ENCODE measurements at places on chromosomes 5 and 9.

- peak; percentile 4 for DNase-seq
These were observed 552.4 kb upstream of the MEF2C start for GRCh38 chr5:89435347-89435746.

DNA sequence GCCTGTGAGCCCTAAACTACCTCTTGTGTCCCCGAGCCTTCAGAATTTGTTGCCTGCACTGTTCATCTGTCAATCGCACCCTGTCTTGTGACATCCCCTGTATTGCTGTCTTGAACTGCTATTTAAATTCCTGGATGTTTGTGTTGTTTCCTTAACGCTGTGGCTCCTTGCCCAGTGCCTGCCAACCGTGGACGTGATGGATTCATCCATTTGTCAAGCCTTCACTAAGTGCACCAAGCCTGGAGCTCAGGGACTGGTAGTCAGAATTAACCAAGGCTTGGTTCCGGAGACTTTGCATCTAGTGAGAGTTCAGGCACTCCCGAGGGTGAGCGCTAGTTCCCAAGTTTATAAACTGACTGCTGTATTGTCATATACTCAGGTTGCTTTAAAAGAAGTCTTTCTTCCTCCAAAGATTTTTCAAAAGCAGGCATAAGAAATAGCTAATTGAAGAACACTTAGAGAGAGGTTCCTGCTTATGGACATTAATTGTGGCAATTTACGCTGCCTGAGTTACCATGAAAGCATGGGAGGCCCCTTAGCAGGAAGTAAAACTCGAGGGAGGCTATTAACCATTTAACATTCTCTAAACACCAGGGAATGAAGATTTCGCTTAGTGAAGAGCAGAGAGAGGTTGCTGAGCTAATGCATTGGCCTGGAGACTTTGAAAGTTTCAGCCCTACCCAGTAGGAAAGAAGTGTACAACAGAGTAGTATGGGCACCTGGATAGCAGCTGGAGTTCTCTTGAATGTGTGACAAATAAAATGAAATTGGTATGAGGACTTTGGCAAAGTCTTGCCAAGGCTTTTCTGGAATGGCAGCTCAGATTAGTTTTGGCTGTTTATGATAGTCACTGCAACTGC, 29.0 kb downstream of the RGS3 start:
- no peak for DNase-seq

GRCh38 chr5:68333649-68334552, 118.3 kb downstream of the PIK3R1 start:
- no peak for DNase-seq

DNA sequence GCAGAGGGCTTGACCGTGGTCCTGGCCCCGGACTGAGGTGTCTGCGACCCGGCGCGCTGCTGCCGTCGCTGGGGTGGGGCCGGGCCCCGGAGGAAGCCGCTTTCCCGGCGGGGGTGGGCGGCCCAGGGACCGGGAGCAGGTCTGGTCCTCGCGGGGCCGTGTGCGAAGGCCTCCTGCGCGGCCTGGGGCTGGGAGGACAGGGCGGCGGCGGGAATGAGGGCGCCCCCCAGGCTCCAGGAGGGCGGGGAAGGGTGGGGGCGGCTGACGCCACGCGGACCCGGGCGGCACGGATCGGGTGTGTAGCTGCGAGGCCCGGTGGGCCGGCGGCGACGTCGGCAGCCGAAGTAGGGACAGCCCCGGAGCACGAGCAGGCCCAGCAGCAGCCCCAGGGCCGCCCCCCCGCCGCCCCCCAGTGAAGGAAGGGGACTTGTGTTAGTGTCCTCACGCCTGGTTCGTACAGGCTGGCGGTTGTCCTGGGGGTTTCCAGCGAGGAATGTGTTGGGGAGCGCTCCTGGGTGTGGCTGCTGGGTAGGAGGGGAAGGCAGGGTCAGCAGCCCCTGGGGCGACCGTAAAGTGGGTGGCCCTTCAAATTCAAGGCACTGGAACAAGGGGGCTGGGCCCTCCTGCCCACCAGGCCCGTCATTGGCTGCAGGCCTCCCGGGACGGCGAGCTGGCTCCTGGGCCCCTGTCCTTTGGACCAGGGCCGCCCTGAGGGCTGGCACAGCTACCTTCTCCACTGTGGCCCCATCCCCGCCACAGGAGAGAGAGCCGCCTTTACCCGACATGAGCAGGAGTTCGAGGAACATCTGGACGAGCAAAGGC, 597 bp upstream of the TMEM250 start:
- no peak for DNase-seq

- DNase-seq = no peak
These were observed 43.5 kb downstream of the PCSK5 start for GRCh38 chr9:75933982-75934381.

GRCh38 chr5:10307206-10308148, at the start of gene CMBL:
TSS of gene CMBL (minus strand) at chr5:10307902. CDS start at chr5:10290762, 17,140 bp downstream.
- DNase-seq = peak; percentile 75

- DNase-seq = no peak
These were observed 94.7 kb downstream of the ELAVL2 start for GRCh38 chr9:23731353-23731752.

GRCh38 chr5:100904259-100904861, 1.3 kb upstream of the ST8SIA4 start:
- DNase-seq = no peak

GRCh38 chr9:111136180-111136579, 97.9 kb upstream of the LPAR1 start:
- no peak for DNase-seq

DNA sequence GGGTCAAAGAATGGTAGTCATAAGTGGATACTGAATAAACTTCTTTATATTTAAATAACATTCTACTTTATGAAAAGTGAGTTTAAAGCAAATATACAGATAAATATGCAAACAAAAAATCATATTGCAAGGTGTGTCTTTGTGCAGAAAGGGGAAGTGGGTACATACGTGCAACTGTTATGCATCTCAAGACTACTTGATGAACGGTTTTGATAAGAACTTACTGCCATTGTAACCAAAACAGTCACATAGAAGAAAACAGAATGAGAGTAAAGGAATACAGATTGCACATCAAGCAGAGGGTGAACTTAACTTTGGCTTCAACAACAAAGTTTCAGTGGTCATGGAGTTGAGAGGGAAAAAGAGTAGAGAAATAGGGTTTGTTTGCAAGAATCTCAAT, 9.9 kb downstream of the CAMK4 start:
- DNase-seq = no peak

GRCh38 chr9:65426231-65426630, 141.2 kb upstream of the FOXD4L5 start:
- DNase-seq = no peak

DNA sequence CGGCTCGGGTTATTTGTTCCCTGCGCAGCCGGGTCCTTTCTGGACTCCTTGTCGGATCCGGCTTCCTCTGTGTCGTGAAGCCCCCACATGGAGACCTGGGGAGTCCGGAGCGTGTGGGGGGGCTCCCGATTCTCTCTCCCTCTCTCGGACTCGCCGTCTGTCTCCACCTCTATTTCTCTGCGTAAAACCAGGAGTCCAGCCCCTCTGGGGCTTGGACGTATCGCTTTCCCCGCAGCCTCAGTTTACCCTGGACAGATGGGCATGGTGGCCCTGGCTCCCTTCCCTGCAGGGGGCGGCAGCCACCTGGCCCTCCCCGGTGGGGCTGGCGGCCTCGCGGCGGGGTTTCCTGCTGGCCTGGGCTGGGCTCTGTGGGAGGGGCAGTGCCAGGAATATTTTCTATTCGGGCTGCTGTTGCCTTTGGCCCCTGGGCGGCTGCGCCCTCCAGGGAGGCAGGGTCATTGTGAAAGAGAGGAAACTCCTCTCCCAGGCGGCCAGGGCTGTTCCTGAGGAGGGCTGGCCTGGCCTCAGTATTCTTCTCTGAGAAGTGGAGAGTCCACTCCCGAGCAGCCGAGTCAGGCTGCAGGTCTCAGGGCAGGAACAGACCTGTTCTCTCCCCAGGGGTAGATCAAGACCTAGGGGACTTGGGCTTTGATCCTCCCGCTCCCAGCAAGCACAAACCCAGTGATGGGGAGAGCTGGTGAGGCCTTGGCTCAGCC, 665 bp downstream of the ASS1 start:
- DNase-seq = no peak

- no peak for DNase-seq
These were observed 74.8 kb downstream of the NLN start for GRCh38 chr5:65796751-65797316.

DNA sequence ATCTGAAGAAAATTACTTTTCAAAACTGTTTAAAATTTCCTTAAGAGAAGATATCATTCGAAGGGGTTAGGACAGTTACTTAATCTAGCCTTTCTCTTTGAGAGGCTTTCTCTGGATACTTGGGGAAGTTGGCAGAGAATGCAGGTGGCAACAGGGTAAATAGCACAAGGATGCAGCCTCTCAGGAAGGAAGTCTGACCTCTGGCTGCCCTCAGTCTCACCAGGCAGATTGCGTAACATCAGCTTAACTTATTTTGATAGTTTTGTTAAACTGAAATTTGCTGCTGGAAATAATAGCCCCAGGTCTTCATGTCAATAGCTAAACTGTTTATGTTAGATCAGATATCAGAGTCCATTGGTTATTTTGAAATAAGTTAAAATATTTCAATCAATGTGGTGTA, 20.4 kb downstream of the CCDC192 start:
- DNase-seq = no peak

DNA sequence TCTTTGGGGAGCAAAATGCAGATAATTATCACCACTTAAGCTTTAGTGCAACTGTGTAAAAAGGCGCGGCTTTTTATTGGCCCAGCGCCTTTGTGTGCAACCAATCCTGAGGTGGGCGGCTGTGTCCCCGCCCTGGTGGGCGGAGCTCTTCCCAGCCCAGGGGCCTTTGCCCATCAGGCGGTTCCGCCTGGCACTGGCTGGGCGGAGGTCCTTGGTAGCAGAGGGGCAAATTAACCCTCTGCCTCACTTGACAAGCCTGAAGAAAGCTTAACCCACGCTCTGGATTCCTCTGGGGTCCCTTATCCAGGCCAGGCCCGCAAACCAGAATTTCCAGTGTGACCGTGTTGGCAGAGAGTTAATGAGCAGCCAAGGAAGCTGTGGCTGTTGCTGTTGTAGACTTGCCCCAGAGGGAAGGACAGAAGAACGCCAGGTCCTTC, 12.8 kb upstream of the NIPAL4 start:
- no peak for DNase-seq

- DNase-seq = no peak
These were observed 172.8 kb downstream of the APBA1 start for GRCh38 chr9:69499407-69499806.

- peak; percentile 77 for DNase-seq
These were observed 13.8 kb upstream of the LHX2 start for GRCh38 chr9:123997665-123998277.

- DNase-seq = no peak
These were observed 177.7 kb downstream of the CPLANE1 start for GRCh38 chr5:37071487-37071886.

DNA sequence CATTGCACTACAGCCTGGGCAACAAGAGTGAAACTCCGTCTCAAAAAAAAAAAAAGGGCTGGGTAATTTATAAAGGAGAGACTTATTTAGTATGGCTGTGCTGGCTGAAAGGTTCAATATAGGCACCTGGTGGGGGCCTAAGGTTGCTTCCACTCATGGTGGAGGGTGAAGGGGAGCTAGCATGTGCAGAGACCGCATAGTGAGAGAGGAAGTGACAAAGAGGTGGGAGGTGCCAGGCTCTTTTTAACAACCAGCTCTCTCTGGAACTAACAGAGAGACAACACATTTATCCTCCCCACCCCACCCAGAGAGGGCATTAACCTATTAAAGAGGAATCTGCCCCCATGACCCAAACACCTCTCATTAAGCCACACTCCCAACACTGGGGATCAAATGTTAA, 28.9 kb upstream of the SERINC5 start:
- no peak for DNase-seq

DNA sequence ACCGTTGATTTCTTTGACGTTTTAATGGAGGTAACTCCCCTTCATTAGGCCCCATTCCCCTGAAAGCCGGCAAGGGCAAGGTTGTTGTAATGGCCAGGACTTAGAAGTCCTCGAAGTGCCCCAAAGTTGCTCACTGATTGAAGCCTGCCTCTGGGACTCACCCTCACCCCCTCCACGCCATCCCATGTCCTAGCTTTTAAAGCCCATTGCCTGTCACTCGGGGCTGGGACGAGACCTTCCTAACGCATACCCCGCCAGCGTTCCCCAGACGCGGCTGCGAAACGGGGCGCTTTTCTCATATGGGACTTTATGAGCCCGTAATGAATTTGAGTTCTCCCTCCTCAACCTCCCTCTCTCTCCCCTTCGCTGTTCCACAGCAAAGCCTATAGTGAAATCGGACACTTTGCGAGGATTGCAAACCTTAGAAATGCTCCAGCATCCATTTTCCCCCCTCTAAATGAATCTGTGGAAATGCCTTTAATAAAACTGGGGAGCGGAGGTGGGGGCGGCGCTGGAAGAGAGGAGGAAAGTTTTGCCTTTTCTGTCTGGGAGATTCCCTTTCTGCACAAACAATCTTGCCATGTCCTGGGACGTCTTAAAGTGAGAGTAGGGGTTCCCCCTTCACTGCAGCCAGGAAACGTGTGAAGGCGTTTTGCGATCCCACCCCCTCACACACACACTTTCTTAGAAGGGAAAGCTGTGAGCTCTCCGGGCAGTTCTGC, 1.5 kb downstream of the PAPPA start:
- peak; percentile 49 for DNase-seq

- DNase-seq = no peak
These were observed 7.6 kb upstream of the SLC9A3 start for GRCh38 chr5:531749-532315.

GRCh38 chr9:14747111-14747510, 24.6 kb upstream of the CER1 start:
- DNase-seq = no peak

- peak; percentile 53 for DNase-seq
These were observed 97.4 kb downstream of the HOMER1 start for GRCh38 chr5:79416499-79416898.

DNA sequence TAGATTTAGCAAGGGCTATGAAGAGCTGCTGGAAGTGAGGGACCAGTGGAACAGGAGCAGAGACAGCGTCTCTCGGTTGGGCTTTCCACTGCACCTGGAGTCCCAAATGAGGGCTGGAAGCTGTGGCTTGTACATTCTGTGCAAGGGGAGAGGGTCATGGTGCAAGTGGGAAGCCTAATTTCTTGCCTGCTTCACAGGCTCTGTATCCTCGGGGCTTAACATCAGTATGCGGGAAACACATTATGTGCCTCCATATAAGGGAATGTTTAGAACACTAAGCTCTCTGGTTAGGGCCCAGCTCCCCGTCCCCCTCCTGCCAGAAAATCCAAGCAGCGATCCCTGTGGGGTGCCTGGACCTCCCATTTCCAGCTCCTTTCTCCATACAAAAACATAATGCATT, 89.0 kb upstream of the NIPAL4 start:
- DNase-seq = no peak

- peak; percentile 34 for DNase-seq
These were observed 982 bp downstream of the EPB41L4A start for GRCh38 chr5:112417931-112418658.

DNA sequence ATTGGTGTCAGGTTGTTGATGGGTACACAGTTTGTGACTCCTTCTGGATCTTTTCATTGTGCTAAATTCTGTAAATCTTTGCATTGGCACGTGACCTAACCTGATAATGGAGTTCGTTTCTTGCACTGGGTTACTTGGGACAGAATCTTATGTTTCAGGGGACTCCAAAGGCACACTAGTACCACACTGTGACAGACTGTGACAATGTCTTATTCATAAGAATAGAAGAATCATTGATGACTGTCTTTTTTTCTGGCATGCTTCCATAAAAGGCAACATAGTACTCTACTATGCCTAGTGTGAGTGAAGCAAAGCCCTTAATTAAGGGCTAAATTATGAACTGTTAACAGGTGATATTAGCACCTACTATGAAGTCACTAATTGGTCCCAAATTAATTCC, 35.4 kb upstream of the RICTOR start:
- DNase-seq = no peak

- DNase-seq = no peak
These were observed 170.4 kb upstream of the OTULINL start for GRCh38 chr5:14411216-14411615.
